ENCODE measurements at places on chromosomes 1 and 21.

DNA sequence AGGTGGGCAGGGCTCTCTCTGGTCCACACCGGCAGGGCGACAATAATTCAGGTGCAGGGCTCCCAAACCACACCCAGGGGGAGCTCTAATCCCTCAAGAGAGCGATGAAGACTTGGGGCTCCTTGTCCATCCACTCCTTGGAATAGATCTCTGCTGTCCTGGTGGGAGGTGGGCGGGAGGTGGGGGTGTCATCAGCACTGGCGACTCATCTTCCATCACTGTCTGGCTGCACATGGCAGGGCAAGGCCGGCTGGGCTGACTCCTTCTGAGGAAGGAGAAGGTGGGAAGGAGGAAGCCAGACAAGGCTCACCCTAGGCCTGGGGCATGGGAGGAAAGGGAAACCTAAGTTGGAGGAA, 29.3 kb downstream of the TNNT2 start:
- peak; percentile 27 for DNase-seq

DNA sequence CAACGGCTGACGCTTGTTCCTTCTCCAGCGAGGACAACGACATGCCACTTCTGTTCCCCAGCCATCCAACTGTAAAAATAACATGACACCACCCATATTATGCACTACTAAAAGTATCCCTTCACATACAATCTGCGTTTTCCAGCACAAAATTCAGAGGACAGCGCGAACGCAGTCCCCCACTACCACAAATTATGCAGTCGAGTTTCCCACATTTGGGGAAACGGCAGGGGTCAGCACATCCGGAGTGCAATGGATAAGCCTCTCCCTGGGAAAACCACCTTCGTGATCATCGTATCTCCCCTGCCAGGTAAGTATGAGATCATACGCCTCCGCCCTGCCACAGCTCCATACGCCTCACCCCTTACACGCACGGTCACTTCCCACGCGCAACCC, 120.9 kb downstream of the PPIAL4G start:
- DNase-seq = peak; percentile 26

- no peak for DNase-seq
These were observed 36.3 kb upstream of the PCBP3 start for GRCh38 chr21:45607021-45607908.

DNA sequence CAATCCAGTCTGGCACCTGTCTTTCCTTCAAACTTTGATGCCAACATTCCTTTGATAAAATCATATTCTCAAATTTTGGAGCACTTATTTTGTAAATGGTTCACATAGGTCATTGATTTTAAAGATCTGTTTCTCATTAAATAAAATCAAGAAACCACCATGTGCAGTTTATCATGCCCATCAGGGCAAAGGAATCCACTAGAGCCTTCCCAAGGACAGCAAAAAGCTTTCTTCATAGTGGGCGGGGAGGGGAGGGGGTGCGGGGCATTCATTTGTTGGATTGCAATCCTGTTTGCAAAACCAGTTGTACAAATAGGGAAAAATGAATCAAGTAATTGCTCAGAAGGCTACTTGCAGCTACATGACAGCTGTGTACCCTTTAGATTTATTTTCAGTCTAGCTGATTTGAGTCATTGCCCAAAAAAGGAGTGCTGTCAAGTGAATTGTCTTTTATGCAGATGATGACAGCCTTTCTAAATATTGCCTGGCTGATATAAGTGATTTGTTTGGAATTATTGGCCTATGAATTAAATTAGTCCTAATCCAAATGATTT, 23.0 kb downstream of the LRRC8B start:
- no peak for DNase-seq

DNA sequence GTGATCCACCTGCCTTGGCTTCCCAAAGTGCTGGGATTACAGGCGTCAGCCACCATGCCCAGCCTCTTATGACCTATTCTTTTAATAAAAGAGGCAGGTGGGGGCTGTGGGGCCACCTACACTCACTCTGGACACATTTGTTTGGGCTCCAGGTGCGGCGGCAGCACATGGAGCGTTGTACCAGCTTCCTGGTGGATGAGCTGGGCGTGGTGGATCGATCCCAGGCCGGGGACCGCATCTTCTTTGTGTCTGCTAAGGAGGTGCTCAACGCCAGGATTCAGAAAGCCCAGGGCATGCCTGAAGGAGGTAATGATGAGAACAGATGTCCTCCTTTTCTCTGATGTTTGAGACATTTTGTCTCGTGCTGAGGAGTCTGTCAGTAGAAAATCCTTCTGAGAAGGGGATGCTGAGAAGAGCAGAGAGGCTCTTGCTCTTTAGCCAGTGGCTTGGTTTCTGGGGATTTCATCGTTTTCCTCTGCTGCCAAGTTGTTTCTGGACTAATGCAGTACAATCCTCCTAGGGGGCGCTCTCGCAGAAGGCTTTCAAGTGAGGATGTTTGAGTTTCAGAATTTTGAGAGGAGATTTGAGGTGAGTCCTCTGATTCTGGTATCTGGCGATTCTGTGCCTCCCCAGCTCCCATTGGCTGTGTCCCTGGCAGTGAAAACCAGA, 17.9 kb upstream of the MIIP start:
- no peak for DNase-seq

DNA sequence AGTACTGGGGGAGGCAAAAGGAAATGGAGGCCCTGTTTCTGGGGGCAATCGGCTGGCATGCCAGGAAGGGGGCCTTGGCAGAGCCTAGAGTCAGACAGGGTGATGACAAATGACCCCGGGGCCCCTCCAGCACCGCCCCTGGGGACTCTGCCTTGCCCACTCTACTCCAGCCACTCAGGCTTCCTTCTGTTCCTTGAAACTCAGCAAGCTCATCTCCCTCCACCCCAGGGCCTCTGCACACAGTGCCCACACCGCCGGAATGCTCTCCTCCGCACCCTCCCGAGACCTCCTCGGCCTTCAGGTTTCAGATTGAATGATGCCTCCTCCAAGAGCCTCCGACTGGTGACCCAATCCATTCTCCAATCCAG, 122.5 kb upstream of the ZBTB40 start:
- DNase-seq = no peak

Data from stimulated activated CD4-positive, alpha-beta T cell treated with anti-CD3 and anti-CD28 coated beads, Interleukin-12 subunit alpha, Interleukin-12 subunit beta, amount 100 ng/mL, for 24 hours (primary cell).